ENCODE measurements at places on chromosomes 5 and 9. TPM values are rescaled to one million over a fixed set of nuclear protein-coding genes. Genes with fewer than 3 reads are reported as not detected.

The CYLC2 gene
- polyA plus RNA-seq = not detected

The PCDHB8 gene
- polyA plus RNA-seq = 0.84 TPM

The VCAN gene
- 22.1 TPM for polyA plus RNA-seq

The ELOVL7 gene
- 0.63 TPM for polyA plus RNA-seq

The CAST gene
- polyA plus RNA-seq = 222 TPM

The SV2C gene
- polyA plus RNA-seq = 0.02 TPM

The CCL28 gene
- 1.4 TPM for polyA plus RNA-seq

The SLF1 gene
- polyA plus RNA-seq = 2.3 TPM

The HSDL2 gene
- 87.6 TPM for polyA plus RNA-seq

The ASTN2 gene
- polyA plus RNA-seq = 18.1 TPM

The PCDHGC5 gene
- polyA plus RNA-seq = 1.4 TPM

The POU5F2 gene
- polyA plus RNA-seq = 0.16 TPM

The PCA3 gene
- polyA plus RNA-seq = 0.18 TPM

The MEF2C gene
- polyA plus RNA-seq = 14.5 TPM

The PCDHA1 gene
- polyA plus RNA-seq = not detected

The SLC1A3 gene
- polyA plus RNA-seq = 21.7 TPM

The LRRC70 gene
- 3.8 TPM for polyA plus RNA-seq

The EGFLAM gene
- 3.9 TPM for polyA plus RNA-seq

The ANXA2R gene
- polyA plus RNA-seq = 1.4 TPM

The CDKN2A gene
- 0.32 TPM for polyA plus RNA-seq

The FABP6 gene
- polyA plus RNA-seq = 0.68 TPM

The OTP gene
- polyA plus RNA-seq = not detected

The ADAMTS2 gene
- 7.0 TPM for polyA plus RNA-seq
